ENCODE measurements at places on chromosomes 5 and 9.

- no peak for DNase-seq
Observed at GRCh38 chr9:69204326-69204725, 30.2 kb downstream of the TJP2 start.

GRCh38 chr5:130032807-130033206 is 128.5 kb downstream of the CHSY3 start:
- no peak for DNase-seq

GRCh38 chr9:94096819-94097577 is 12.7 kb downstream of the PTPDC1 start:
- DNase-seq: no peak

DNA sequence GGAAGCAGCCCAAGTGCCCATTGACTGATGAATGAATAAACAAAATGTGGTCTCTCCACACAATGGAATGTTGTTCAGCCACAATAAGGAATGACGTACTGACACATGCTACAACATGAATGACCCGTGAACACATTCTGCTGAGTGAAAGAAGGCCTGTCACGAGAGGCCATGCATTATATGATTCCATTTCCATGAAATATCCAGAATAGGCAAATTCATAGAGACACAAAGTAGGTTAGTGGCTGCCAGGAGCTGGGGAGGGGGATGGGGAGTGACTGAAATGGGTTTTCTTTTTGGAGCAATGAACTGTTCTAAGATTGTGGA is 41.4 kb downstream of the BICD2 start:
- DNase-seq: no peak

GRCh38 chr9:114401344-114401743 is 13.6 kb upstream of the AKNA start:
- DNase-seq: no peak

DNA sequence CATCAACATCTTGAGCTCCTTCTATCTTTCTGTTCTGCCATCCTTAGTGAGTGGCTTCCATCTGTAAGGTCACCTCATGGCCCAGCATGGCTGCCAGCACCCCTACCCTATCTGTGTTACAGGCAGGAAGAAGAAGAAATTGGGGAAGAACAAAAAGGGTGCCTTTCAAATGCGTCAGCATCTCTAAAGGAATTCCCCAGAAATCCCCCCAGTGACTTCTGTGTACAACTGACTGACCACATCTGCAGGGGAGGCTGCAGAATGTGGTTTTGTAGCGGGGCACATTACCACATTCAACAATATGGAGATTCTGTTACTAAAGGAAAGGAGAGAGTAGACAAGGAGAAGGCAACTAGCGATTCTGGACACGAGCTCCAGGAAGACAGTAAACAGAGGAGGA is 40.1 kb downstream of the ALG2 start:
- no peak for DNase-seq

GRCh38 chr5:683551-684481 is 9.3 kb downstream of the TPPP start:
- DNase-seq: no peak

DNA sequence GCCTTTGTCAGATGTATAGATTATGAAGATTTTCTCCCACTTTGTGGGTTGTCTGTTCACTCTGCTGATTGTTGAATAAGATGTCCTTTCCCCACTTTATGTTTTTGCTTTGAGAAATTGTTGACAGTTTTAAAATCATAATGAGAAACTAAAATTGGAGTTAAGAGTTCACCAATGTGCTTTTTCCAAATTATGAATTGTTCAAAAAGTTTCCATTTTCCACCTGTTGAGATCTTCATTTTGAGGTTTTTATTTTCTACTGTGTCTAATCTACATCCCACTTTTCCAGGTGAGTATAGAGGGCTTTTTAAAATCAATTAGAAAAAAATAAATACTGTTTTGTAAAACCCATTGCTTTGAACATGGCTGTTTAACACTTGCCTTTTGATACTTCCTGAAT is 55.8 kb downstream of the LNPEP start:
- DNase-seq: no peak

- DNase-seq: no peak
Observed at GRCh38 chr9:71681104-71681707, 87.1 kb downstream of the CEMIP2 start.

DNA sequence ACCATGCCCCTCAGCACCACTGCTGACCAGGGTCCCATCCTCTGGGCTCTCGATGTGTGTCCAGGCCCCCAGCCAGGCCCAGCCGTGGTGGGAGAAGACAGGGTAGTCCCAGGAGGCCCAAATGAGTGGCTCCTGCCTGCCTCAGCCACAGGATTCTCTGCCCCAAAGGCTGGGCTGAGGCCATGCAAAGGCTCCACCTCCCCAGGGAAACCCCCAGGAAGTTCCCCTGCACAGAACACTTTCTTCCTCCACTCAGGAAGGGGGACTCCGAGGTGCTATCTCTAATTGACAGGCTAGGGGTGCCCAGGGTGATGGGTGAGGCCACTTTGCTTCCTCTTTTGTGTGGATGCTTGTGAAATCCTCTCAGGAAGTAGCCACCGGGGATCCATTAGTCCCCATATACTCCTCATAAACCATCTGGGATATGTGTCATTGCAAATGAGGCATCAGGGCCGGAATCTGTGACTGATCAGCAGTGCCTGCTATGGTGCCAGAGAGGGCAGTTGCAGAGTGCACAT is 23.1 kb upstream of the TDRD7 start:
- DNase-seq: no peak

- no peak for DNase-seq
Observed at GRCh38 chr5:157059891-157060290, 975 bp upstream of the HAVCR1 start.

DNA sequence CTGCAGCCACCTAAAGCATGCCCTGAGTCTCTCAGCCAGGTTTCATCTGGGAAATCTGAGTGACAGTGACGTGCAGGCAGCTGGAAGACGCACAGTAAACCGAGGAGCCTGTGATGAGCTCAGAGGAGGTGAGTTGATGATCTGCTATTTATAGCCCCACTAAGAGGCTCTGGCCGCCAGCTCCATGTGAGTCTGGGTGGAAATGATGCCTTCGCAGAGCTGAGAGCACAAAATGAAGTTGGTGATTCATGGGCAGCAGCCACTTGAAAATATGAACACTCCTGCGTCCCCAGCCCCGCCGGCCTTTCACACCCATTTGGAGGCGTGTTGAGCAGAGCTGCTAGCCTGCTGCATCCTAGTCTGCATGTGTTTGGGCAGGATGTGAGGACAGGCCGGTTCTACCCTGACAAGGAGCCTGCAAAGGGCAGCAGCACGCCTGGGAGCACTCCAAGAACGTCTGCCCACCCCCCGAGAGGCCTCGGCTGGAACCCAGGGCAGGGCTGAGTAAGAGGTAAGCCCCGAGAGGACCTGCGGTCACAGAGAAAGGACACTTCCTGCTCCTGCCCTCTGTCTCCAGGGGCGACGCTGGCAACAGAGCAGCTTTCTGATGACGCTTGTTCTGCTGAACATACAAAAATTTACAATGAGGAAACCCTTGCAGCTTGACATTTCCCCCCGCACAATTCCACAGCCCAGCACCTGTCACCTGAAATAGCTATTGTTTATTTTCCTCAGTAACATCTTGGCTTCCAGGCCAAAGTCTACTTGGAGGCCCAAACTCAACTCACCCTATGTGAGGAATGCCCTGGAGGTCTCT is 25.1 kb upstream of the CDKN2AIPNL start:
- DNase-seq: no peak

DNA sequence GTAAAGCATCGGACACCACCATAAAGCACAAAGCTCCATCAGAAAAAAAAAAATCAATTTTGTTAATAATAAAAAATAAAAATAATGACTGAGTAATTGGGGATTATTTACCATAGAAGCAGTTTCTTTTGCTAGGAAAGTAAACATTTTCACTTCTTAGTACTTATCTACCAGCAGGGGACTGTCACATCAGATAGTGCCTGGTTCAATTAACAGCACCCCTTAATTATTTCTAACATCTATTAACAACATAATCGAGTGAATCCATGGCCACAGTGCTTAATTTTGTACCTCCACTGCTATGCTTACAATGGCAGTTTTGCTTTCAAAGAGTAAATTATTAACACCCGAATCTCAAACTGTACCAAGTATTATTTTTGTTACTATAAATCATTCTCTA is 221.7 kb downstream of the SMARCA2 start:
- no peak for DNase-seq

GRCh38 chr9:135087899-135088347 is 455 bp downstream of the OLFM1 start:
- no peak for DNase-seq

DNA sequence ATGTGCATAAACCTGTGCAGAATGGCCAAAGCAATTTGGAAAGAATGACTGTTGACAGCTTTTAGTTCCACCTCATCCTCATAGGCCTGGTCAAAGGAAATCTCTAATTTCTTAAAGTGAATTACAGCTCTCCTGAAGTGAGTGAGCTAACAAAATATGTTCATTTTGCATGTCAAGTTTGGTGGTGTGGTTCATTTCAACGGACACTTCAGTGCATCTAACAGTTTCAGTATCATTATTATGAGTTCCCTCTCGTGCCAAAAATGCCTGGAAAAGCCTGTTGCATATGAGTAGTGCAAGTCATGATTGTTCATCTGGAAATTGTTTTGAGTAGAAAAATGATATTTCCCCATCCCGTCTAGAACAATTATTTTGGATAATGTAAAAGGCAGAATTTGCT is 53.2 kb upstream of the HMHB1 start:
- no peak for DNase-seq

GRCh38 chr5:1409381-1410110 is 35.7 kb downstream of the SLC6A3 start:
- no peak for DNase-seq

GRCh38 chr9:36665921-36666431 is 93.3 kb downstream of the MELK start:
- DNase-seq: no peak

- DNase-seq: no peak
Observed at GRCh38 chr5:117812861-117813260, 1175.5 kb downstream of the DTWD2 start.

DNA sequence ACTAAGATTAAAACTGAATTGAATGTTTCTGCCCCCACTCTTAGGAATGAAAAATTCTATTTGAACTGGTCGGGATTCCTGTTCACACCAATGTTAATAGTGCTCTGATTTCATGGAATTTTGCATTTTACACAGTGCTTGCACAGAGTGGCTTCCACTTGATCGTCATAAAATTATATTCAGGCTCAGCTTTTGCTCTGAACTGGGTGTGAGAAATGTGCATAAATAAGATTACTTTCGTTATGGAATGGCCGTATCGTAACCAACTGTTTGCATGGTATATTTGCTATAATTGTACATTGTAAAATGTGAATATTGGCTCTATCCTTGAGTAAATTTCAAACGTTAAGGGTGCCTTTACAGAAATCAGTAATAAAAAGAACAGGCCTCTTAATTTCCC is 240.9 kb downstream of the RFK start:
- no peak for DNase-seq

- no peak for DNase-seq
Observed at GRCh38 chr5:68057191-68057590, 158.4 kb upstream of the PIK3R1 start.

GRCh38 chr5:145859897-145860296 is 12.9 kb downstream of the GRXCR2 start:
- no peak for DNase-seq

DNA sequence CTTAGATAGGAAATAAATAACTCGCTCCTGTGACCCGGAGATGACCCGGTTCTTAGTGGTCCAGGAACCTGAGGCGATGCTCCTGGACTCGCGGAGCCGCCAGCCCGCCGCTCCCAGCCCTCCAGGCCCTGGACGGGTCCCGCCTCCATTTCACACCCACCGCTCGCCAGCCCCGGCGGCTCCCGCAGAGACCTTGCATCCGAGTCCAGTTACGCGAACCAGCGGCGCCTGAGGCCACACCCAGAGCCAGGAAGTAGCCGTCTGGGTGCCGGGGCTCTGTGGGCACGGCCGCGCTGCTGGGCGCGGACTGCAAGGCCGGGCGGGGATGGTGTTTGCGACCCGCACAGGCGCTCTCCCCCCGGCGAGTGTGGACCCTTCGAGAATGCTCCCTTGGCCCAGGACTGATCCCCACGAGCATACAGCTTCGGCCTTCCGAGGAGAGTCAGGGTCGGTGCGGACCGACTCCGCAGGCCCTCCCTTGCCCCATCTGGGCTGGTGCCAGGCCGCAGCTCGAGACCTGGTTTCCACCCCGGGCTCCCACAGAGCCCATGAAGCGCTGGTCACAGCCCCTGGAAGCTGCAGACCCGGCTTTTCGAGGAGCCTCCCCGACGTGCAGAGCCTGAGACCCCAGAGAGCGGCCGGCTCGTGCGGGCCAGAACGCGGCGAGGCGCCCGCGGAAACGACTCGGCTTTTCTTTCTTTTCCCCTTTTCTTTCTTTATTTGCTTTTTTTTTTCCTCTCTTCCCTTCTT is 5.2 kb upstream of the BARX1 start:
- DNase-seq: no peak

DNA sequence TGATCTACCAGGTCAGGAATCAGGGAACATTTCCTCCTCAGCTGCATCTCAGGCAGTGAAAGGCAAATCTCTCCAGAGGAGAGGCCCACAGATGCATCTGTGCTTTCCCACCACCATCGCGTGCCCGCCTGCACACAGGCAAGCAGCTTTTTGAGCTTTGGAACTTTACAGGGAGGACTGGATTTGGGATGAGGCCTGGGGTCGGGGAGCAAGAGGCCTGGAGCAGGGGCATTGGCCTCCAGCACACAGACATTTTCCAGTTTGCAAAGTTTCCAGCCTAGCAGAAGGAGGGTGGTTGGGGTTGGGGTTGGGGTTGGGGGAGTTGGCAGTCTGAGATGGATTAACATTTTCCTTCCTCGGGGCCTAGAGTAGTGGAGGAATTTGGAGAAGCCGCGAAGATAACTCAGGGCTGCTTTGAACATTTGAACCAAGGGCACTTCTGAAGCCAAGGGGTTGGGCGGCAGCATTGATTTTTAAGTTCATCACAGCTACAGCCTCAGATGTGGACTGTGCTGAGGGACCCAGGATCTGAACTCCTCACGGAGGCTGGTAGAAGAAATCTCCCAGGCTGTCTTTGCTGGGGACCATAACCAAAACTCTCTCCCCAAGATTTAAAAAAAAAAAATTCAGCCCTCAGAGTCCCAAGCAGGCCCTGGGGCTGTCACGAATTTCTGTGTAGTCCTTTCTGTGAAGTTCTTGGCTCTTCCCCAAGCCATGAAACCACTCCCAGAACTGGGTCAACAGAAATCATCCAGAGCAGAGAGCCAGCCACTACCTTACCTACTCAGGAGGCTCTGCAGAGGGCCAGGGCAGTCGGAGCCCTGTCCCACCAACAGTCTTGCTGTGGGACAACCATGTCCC is 25.6 kb downstream of the C5orf15 start:
- no peak for DNase-seq

- no peak for DNase-seq
Observed at GRCh38 chr9:100990605-100991381, 37.7 kb upstream of the PLPPR1 start.

DNA sequence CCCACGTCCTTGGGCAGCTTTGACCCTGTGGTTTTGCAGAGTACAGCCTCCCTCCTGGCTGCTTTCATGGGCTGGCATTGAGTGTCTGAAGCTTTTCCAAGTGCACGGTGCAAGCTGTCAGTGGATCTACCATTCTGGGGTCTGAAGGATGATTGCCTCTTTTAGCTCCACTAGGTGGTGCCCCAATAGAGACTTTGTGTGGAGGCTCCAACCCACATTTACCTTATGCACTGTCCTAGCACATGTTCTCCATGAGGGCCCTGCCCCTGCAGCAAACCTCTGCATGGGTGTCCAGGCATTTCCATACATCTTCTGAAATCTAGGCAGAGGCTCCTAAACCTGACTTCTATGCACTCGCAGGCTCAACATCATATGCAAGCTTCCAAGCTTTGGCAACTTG is 644.2 kb upstream of the CDH9 start:
- DNase-seq: no peak

- DNase-seq: no peak
Observed at GRCh38 chr5:32044434-32044833, 129.7 kb downstream of the GOLPH3 start.

- no peak for DNase-seq
Observed at GRCh38 chr5:178201927-178202235, 2.5 kb upstream of the HNRNPAB start.

Measured in SK-N-MC (cell line).